Esophagus muscularis mucosa (tissue), 4 donors: ENCODE measurements at places on chromosomes 11 and 22.
A peak's percentile ranks its signal among the peaks of the same experiment; 100 is the strongest.

GRCh38 chr11:72752088-72752914 lies at the start of gene ARAP1:
Gene ARAP1, minus strand, starts transcription at chr11:72752408. Its CDS starts 25,280 bp downstream, at chr11:72727128.
- DNase-seq: no peak

DNA sequence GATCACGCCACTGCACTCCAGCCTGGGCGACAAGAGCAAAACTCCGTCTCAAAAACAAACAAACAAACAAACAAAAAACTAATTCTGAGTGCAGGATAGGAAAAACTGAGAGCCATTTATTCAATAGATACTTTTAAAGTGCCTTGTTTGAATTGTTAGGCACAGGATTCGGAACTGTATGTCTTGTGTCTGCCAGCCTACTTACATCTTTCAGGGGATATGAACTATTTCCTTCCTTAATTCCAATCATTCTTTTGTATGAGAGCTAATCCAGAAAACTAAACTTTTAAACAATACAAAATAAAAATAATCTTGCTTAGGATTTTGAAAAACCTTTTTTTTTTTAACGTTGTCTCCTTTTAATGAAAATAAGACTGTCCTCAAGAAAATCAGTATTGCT lies 12.6 kb downstream of the UVRAG start:
- DNase-seq: no peak

- DNase-seq: peak; percentile 96
Measured at GRCh38 chr11:14358729-14359439, at the start of gene RRAS2. Gene RRAS2, minus strand, starts transcription at chr11:14359183. Its CDS starts 313 bp downstream, at chr11:14358870.

- DNase-seq: peak; percentile 92
Measured at GRCh38 chr11:10294290-10294953, 403 bp upstream of the SBF2 start.

DNA sequence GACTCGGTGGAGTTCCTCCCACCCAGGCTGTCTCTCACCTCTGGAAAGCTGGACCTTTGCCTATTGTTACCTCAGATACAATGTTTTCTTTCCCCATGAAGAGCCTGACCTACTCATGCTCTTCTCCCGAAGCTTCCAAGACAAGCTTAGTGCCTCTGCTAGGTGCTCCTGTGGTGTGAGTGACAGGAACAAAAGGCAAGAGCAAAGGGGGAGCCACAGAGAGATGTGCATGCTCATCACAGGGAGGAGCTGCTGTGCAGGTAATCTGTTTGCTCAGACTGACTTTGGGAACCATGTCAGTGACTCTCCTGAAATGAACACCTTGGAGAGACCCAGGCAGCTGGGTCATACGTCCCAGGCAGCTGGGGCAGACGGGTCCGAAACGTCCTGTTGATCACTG lies 53.6 kb upstream of the VSTM5 start:
- no peak for DNase-seq

- no peak for DNase-seq
Measured at GRCh38 chr11:2797121-2797711, 88.4 kb downstream of the CDKN1C start.

DNA sequence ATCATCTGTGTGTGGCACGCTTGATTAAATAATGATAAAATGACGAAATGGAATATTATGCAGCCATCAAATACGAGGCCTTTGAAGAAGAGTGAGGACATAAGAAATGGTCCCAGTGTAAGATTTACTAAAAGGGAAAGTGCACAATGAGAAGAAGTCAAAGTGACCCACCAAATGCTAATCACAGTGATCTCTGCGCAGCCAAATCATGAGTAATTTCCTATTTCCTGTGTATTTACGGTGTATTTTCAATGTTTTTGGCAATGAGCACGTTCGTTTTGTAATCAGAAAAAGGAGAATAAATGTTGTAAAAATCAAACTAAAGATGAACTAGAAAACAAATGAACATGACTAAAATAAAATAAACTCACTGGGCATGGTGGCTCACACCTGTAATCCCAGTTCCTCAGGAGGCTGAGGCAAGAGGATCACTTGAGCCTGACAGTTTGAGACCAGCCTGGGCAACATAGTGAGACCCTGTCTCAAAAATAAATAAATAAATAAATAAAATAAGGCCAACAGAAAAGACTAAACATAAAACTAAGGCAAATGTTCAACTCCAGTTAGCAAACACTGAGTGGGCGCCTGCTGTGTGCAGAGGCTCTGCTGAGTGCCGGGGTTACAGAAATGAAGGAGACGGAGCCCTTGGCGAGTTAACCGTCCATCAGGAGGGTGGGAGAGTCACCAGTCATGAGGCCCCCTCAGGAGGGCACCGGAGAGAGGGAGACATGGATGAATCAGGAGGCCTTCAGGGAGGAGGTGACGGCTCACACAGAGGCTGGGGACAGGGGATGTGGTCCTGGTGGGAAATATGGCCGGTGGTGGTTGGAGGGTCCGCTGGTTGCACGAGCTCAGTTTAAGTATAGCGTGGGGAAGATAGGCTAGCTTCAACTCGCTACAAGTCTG lies 26.0 kb upstream of the CBX7 start:
- DNase-seq: no peak

DNA sequence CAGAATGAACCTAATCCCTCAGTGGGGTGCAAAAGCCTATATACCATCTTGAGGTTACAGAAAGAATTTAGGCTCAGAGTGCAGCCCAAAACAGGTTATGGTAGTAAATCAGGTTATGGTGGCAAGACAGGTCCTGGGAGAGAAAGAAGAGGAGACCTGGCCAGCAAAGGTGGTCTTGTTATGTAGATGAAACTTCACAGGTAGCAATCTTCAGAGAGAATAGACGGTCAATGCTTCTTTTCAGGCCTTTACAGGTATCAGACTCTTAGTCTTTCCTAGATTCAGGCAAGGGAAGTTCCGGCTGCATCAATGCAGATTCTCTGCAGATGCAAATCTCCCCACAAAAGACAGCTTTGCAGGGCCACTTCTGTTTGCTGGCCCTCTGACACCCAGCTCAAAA lies 45.8 kb upstream of the SORL1 start:
- no peak for DNase-seq

DNA sequence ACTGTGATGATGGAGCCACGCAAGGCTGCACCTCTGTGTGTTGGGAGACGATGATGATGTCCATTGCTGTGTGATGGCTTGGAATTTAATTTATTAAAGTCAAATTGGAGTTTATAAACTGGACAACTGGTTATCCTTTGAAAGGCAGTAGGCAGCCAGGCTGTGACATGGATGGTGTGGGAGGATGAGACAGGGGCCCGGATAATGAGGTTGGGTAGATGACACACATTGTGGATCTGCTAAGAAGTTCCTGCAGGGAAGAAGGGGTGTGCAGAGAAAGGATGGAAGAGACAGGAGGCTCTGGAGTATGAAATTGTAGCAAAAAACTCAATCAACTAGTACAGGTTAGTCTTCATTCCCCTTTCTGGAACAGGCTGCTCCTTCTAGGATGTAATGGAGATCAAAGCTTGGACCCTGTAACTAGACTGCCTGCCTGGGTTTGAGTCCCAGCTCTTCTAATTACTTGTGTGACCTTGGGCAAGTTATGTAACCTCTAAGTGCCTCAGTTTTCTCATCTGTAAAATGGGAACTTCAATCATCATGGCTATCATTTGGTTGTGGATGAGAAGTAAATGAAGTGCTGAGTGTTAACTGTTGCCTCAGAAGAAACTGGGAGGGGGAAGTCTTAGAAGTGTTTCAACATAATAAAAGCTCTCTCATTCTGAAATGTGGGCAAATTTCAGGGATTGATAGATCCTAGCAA lies 4.2 kb upstream of the HINFP start:
- no peak for DNase-seq

- no peak for DNase-seq
Measured at GRCh38 chr11:69657911-69658625, 17.1 kb downstream of the LTO1 start.

DNA sequence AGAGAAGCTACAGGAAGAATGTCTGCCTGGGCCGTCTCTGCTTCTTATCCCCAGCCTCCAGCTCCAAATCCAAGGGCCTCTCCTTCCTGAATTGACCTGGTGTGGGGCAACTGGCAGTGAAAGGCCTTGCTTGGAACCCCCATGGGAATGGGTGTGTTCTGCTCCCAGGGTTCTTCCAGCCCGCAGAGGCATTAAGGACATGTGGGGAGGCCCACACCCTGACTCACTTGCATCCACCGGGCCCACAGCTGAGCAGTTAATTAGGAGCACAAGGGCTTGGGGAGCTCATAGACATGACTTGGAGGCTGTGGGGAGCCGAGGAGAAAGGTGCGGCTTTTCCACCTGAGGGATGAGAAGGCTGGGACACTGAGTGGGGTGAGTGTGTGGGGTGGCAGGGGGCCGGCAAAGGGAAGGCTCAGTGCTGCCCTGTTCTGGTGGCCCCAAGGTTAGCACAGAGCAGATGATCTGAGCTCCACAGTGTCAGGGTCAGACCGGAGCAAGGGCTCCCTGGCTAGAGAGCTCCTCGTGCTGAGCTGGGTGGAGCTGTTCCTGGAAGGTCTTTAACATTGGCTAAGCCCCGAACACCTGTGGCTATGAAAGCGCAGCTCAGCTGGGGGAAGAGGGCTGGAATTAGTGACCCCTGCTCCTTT lies 64.5 kb upstream of the NECTIN1 start:
- DNase-seq: no peak

- no peak for DNase-seq
Measured at GRCh38 chr11:73969991-73970800, 12.4 kb downstream of the UCP2 start.

DNA sequence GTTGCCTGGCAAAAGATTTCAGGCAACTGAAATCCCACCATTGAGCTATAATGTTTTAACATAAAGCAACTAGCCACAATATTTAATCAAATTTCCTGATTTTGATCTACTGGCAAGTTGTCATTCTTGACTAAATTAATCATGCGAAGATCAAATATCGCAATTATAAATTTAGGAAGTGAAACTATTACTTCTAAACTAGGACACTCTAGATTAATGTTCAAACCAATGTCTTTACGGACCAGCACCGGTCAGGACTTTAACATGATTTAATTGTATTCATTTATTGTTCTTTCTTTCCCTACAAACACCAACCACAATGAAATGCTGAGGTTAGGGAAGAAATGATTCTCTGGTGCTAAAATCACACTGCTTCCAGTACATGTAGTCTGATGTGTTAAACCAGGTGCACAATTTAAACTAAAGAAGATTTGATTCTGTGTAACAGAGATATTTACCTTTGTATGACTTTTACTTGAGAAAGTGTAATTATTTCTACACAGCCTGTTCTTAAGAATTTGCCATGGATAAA lies 14.9 kb downstream of the GAS2 start:
- DNase-seq: no peak

GRCh38 chr22:20951932-20952380 lies 15.1 kb upstream of the AIFM3 start:
- DNase-seq: no peak

GRCh38 chr11:116062490-116063171 lies 558.4 kb upstream of the CADM1 start:
- DNase-seq: no peak

GRCh38 chr11:12089041-12089440 lies 21.3 kb upstream of the MICAL2 start:
- no peak for DNase-seq

DNA sequence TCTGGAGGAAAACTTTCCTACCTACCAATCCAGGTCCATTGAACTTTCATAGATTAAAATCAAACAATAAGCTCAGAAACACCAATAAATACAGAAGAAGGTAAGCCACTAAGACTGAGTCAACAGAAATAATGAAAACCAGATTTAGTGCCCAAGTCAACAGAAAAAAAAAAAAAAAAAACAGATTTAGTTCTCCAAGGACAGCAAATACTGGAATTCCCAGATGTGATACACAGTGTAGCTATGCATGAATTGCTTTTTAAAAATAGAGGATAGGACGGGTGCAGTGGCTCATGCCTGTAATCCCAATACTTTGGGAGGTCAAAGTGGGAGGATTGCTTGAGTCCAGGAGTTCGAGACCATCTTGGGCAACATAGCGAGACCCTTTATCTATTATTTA lies 15.7 kb downstream of the DMC1 start:
- no peak for DNase-seq

DNA sequence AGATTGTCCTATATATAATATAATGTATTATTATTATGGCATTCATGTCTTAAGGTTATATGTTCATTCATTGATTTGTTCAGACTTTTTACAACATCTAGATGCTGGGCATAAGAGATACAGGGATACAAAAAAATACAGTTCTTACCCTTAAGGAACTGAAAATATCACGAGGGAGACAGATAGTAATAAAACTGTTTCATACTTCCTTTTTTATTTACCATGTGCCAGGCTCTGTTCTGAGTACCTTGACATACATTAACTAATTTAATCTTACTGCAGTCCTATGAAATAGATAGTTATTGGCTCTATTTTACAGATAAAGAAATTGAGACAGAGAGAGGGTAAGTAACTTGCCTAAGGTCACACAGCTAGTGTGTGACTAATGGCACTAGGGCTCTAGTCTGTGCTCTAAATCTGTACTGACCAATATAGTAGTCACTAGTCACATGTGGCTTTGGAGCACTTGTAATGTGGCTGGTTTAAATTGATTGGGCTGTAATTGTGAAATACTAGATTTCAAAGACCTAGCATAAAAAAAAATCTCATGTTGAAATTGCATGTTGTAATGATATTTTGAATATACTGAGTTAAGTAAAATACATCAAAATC lies 21.3 kb downstream of the TRIM44 start:
- no peak for DNase-seq

- DNase-seq: no peak
Measured at GRCh38 chr11:8786933-8787332, 104.3 kb downstream of the RPL27A start.

DNA sequence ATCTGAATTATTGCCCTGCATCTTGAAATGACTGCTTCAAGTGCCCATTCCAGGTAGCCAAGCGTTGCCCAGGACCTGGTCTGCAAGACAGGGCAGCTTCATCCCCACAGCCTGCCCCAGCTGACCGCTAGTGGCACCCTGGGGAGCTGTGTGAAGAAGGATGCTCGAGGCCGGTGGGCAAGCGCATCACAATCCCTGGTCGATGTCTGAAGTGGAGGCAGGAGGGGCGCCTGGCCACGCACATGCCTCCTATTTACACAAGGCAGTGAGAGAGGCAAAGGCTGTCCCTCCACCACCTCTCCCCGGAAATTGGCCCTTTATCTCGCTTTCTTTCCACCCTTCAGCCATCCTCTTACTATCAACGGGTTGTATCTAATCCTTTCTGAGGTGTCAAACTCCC lies 28.1 kb upstream of the PHF21A start:
- no peak for DNase-seq

DNA sequence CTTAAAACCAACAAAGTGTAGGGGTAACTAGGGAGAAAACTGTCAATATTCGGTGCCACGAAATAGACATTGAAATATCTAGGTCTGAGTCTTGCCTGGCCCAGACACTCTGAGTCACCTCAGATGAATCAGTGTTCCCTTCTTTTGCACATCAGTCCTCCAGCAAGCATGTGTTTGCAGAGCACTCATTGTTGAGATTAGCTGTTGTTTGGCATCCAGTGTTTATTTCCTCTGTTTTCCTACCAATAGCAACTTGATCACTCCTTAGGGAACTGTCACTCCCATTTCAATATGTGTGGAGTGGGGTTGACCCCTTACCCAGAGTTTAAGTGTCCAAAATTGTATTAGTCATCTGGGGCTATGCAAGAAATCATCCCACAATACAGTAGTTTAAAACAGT lies 4.7 kb upstream of the ASCC2 start:
- no peak for DNase-seq
